Suppressor macrophage treated with lipopolysaccharide for 4 hours (primary cell): ENCODE measurements at places on chromosomes 12 and 14.
A peak's percentile ranks its signal among the peaks of the same experiment; 100 is the strongest.

DNA sequence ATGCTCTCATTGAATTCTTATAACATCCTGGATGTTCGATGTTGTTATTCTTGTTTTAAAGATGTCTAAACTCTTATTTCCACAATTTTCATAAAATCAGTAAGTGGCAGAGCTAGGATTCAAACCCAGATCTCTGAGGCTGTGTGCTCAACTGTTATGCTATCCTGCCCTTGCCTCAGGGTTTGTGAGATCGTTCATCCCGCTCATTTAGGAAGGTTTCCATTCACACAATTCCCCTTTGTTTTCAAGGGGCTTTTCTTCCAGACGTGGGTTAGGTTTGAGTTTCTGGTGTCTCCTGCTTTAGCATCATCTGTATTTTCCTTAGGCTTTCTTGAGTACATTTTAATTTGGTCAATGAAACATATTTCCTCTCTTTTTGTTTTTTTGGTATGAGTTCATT lies 69.3 kb downstream of the APAF1 start:
- no peak for DNase-seq

GRCh38 chr12:67276421-67276820 lies 7.3 kb downstream of the CAND1 start:
- peak; percentile 45 for DNase-seq

DNA sequence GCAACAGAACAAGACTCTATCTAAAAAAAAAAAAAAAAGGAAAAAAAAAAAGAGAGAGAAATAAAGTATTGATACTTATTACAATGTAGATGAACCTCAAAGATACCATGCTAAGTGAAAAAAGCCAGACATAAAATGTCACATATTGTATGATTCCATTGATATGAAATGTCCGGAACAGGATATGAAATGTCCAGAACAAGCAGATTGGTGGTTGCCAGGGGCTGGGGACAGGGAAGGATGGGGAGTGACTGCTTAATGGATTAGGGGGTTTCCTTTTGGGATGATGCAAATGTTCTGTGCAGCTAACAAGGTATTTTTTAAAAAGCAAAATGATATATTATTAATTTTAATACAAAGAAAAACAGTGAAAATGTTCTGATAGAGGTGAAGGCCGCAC lies 5.0 kb downstream of the HVCN1 start:
- no peak for DNase-seq

DNA sequence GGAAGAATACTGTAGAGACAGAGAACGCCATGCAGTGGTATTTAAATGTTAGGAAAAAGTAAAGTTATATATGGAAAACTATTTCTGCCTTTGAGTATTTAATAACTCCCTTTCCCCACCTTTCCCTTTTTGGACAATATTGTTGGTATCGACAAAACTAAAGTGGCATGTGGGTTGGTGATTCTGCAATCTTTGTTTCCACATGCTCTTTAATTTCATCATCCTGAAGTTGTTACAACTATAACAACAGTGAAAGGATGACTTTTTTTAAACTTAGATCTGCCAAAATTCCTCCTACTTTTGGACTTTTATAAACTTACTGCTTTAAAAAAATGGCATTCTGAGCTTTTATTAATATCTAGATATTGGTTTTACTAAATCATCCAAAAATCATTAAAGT lies 25.3 kb downstream of the TTC8 start:
- DNase-seq, result no peak
